ENCODE measurements at places on chromosomes 7 and 10.

- no peak for DNase-seq
These were observed 114.2 kb downstream of the TES start for GRCh38 chr7:116324582-116324981.

GRCh38 chr10:19947215-19947614, 131.0 kb downstream of the PLXDC2 start:
- no peak for DNase-seq

DNA sequence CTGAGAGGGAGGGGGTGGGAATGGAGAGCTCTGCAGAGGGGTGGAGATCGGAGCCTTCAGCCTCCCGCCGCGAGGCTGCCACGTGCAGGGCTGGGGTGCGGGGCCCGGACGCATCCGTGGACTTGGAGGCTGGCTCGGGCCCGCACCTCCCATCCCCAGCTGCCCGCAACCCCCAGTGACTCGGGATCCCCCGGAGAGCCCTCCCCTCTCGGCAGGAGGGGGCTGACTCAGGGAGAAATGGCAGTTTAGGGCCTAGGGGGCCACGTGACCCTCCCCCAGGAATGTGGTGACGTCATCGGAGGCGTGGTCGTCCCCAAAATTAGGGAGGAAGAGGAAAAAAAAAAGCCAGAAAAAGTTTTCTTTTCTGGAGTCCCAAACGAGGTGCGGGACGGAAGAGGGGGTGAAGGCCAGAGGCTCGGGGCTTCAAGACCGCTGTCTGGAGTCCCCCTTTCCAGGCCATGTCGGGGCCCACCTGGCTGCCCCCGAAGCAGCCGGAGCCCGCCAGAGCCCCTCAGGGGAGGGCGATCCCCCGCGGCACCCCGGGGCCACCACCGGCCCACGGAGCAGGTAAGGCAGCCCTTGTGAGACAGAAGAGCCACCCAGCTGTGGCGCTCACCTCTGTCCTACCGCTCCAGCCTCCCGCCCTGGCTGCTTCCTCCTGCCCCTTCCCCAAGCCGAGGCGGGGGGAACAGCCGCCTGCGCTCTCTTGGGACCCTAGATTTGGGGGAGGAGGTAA, at the start of gene TRIP6:
TRIP6 (plus strand) TSS at position 348 of the 736 bp plus-strand sequence; CDS start at position 459, 111 bp downstream.
- DNase-seq: no peak

DNA sequence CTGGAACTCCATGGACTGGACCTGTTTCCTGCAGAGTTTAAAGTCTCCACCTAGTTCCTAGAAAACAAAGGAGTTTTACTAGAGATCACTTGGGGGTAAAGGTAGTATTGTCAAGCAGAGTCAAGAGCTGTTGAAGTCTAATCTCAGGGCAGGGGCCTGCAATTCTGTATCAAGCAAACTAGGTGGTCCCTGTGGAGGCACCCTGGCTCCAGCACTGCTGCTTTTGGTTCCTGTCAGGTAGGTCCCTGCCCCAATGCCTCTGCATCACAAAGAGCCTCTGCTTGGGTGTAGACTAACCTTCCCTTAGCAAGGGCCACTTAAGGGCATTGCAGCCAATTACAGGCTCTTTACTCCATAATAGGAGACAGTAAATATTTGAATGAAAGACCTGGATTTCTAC, 22.5 kb downstream of the ZSCAN25 start:
- no peak for DNase-seq

GRCh38 chr7:47027695-47028240, 554.1 kb downstream of the TNS3 start:
- no peak for DNase-seq

DNA sequence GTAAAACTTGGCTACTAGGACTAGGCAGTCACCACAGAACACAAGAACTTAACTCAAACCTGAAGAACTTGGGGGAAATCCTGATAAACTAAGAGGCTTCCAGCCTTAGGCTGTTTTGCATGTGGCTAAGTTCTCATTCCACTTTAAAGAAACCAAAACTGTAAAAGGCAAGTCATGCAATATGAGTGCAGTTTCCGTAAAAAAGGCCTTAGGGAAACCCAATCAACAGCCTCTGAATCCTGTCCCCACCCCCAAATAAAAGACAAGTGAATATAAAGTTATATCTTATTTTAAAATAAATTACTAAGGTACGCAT, 95.1 kb downstream of the USP6NL start:
- DNase-seq: no peak

GRCh38 chr10:58651742-58652141, 139.1 kb downstream of the BICC1 start:
- no peak for DNase-seq

DNA sequence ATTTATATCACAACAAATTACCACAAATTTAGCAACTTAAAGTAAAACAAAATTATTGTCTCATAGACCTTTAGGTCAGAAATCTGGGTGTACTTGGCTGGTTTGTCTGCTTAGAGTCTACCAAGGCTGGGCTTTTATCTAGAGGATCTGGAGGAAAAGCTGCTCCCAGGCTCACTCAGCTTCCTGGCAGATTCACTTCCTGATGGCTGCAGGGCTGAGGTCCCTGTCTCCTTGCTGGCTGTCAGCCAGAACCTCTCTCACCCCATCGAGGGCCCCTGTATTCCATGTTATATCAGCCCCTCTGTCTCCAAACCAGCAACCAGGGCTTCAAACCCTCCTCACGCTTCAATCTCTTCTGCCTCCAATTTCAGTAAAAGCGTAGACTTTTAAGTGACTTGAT, 734.9 kb downstream of the NRG3 start:
- DNase-seq: no peak

DNA sequence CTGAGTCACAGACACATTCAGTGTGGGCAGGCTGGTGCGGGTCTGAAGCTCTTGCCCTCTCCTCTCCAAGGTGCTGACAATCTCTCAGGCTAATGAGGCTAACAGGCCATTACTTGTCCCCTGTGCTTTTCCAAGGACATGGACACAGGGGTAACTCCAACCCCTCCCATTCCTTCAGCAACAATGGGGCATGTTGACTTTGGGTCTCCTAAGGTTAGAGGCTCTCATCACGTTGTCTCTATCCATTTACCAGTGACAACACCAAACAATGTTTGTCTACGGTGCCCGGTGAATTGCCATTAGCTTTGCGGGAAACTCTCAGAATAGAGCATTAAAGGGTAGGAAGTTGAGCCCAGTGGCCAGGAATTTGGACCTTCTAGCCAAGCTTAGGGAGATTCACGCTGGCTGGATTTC, 101.6 kb upstream of the TNS3 start:
- no peak for DNase-seq

GRCh38 chr10:128855618-128856428, 611.2 kb upstream of the MGMT start:
- no peak for DNase-seq
